ENCODE measurements at places on chromosomes 1 and 21.

DNA sequence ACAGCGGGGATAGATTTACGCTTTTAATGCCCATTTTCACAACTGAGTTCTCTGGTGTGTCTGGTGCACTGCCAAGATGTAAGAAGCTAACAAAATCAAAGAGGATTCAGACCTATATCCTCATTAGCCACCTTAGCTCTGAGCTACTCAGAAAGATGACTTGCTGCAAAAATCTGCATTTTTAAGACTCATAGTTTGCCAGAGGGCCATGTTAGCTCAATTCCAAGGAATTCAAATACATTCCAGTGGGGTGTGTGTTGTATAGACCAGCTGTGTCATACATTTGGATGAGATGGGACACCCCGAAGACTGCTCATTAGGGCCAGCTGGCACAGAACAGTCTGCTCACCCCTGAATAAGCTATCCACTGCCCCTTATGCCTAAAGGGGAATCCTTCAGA is 8.9 kb downstream of the DENND2D start:
- no peak for DNase-seq

GRCh38 chr1:214861615-214862014 is 220.9 kb upstream of the KCNK2 start:
- no peak for DNase-seq

- DNase-seq = no peak
These were observed 296.8 kb upstream of the DPYD start for GRCh38 chr1:98217601-98218000.

DNA sequence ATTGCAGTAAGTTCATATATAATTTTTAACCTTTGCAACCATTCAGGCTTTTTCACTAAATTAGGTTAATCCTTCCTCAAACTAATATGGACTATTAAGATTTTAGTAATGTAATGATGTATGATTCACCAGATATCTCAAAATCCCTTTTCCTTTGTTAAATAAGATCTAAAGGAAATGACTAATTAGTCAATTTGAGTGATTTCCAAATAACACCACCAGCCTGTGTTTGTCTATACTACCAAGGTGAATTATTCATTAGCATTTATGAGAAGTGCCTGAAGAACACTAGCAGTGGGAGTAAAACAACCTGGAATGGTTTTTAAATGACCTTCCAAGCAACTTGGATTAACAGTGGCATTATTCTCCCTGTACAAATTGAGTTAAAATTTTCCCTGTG is 670.6 kb upstream of the PKN2 start:
- DNase-seq = no peak

DNA sequence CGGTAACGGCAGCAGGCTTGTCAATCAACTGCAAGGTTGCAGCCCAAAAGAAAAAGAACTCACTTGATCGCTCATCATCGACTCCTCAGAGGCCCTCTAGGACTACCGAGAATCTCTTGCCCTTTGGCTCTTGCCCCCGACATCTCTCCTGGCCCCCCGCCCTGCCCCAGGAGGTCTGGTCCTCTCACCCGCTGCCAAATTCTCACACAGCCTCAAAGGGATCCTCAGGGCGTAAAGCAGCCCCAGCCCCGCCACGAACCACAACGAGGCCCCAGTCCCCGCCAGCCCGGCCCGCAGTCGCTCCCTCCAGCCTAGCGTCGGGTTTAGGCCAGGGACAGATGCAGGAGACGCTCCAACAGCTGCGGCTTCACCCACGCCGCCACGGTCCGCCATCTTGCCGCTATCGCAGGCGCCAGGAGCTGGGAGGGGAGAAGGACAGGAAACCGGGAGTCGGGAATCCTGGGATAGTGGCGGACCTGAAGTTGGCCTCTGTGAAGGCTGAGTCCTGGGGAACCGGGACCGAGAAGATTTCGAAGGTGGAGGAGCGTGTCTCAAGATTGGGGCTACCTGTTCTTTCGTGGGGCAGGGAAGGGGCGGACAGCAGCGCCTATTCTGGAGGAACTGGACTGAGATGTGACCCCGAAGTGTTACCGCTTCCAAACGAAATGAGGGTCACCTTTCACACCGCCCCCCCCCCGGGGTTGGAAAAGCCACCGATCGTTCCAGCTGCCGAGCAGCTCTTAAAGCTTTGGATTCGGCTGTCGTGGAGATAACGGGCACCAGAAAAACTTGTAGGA is at the start of gene ST7L:
Gene ST7L, minus strand, starts transcription at position 421 of the 797 bp plus-strand sequence. Its CDS starts 28 bp downstream, at position 393.
- DNase-seq = peak; percentile 78

DNA sequence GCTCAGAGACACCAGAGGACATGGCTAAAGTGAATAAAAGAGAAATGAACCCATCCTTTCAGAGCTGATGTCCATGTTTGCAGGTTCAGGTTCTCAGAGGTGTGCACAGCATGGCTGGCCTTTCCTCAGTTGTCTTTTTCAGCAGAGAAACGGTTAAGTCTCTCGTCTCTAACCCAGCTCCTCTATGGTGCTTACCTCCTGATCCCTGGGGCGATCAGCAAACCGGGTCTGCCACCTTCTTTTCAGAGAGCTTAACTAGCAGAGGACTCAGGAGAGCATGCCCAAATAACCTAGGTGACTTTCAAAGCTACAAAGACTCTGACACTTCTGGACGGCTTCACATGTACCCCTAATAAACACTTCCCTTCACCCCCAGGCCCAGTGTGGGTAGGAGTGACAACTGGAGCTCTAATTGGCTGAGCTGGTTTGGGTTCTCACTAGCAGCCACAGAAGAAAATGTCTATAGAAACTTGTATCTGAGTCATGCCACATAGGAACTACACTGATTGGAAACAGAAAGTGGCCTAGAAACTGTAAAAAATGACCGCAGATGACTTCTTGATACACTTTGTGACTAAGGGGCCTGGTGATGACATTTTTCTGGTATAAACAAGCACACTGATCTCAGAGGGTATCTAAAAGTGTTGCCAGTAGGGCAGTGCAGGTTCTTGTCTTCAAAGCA is at the start of gene AIM2:
Gene AIM2, minus strand, starts transcription at position 329 of the 682 bp plus-strand sequence. CDS start 3,267 bp downstream, outside the sequence.
- no peak for DNase-seq

- no peak for DNase-seq
These were observed 87.6 kb upstream of the DUSP10 start for GRCh38 chr1:221829327-221830015.

DNA sequence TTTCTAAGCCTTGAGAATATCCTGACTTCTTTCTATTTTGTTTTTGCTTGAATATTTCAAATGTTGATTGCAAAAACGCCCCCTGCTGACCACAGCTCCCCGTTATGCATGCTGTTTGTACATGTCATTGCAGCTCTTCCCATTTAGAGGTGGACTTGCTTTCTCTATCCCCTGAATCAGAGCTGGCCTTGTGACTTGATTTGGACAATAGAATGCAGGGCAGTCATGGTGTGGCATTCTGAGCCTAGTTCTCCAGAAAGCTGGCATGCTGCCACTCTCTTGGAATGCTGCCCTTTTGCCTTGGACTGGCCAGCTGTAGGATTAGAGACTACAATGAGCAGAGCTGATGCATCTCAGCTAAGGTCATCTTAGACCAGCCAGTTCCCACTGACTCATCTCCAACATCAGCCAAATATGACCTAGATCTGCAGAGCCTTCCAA is 1561.5 kb downstream of the MRPL39 start:
- peak; percentile 12 for DNase-seq

- DNase-seq = no peak
These were observed 32.1 kb downstream of the NAV1 start for GRCh38 chr1:201570886-201571624.

DNA sequence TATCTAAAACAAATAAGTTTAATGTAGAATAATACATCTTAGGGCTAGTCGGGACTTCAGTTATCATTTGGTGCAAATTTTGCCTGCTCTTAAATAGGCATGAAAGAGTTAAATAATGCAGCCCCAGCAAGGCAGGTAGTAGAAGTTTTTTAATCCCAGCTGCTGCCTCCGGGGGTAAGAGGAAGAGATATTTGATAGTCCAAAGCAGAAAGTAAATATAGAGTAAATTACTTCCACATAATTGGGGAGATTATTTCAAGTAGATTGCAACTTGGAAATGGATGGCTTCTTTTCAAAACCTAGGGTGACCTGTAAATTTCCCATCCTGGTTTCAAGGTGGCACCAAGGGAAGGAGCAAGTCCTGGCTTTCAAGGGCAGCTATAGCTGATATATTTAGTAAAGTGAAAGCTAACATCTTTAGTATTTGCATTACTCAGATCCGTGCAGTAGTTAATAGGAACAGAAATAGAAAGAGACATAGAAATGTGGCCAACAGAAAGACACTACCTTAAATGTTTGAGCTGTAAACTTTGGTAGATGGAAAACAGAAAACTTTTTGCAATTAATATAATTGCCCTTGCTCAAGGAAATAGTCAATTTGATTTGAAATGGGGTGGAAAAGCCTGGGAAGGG is 109.1 kb downstream of the LMO4 start:
- no peak for DNase-seq

GRCh38 chr1:25562101-25562927 is 18.9 kb downstream of the LDLRAP1 start:
- no peak for DNase-seq

- no peak for DNase-seq
These were observed 468.7 kb upstream of the B3GALT2 start for GRCh38 chr1:193654951-193655735.

GRCh38 chr1:16474166-16474800 is 33.8 kb downstream of the NECAP2 start:
- DNase-seq = no peak

DNA sequence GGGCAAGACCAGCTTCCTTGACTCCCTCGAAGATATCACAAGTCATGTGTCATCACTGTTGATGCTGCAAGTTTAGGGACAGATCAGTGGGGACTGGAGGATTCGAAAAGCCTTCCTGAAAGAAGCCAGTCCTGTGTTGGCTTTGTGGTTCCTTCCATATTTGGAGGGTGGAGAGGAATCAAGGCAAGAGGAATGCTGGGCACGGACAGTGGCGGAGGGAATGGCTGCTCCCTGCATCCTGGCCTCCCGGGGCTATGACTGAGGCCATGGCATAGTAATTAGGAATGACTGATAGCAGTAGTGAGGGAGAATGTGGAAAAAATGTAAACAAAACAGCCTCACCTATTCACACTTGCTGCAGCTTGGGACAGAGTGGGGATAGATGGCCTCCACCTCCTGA is 36.4 kb downstream of the VANGL1 start:
- DNase-seq = no peak

GRCh38 chr1:94247138-94248094 is 10.0 kb upstream of the ARHGAP29 start:
- DNase-seq = peak; percentile 95

DNA sequence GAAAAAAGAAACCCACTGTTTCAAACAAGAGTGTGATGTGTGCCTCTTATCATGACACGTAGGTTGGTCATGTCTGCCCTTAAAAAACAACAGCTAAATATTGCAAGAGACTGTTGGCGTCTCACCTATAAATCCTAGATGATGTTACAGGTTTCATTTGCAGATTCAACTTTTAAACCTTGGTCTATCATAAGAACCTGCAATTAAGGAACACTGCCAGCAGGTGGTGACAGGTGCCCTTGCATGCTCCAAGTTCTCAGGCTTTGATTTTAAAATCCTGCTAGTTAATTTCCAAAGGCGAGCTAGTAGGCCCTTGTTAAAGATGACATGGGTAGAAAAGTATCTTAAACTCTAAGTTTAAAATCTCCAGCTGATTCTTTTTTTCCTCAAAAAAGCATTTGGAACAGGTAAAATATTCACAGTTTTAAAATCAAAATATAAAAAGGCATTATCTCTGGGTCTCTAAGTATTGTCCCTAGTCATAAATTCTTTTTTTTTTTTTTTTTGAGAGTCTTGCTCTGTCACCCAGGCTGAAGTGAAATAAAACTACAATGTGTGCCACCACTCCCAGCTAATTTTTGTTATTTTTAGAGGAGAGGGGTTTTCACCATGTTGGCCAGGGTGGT is 39.1 kb downstream of the CLSTN1 start:
- peak; percentile 44 for DNase-seq

DNA sequence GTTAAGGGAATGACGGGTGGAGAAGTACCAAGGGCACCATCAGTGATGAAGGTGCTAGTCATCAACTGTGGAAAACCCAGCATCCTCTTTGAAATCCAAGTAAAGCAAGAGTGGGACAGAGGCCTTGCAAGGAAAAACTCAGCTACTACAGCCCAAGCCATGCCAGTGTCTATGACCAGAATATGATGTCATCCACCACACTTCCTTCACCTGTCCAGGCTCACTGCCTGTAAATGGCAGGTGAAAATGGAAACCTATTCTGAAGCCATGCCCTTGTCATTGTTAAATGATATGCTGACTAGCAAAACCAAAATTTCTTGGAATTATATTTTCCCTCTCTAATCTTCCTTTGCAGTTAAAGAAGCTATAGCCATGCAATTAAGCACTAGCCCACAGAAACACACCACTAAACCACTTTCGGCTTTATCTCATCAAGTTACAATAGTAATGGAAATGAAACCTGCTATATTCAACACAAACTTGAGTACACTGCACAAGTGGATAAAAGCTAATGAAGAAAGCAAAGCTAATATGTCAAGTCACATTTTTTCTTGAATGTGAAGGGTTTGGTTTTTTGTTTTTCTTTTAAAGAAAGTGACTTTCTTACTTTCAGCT is 96.3 kb upstream of the RALGPS2 start:
- DNase-seq = no peak

DNA sequence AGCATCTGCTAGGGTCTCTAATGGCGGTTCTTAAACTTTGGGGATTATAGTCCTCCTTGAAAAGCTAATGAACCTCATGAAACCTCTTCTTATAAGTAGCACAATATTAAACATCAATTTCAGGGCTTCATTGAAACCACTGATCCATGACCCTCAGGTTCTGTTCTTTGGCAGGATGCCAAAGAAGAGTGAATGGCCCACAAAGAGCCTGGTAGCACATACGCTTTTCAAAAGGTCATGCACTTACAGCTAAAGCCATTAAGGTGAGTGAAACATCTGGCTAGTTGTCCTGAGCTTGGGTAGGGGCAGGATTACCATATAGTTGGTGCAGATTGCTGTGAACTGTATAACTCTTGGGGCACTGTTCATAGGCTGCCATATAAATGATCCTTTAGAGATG is 42.3 kb downstream of the MDM4 start:
- no peak for DNase-seq

DNA sequence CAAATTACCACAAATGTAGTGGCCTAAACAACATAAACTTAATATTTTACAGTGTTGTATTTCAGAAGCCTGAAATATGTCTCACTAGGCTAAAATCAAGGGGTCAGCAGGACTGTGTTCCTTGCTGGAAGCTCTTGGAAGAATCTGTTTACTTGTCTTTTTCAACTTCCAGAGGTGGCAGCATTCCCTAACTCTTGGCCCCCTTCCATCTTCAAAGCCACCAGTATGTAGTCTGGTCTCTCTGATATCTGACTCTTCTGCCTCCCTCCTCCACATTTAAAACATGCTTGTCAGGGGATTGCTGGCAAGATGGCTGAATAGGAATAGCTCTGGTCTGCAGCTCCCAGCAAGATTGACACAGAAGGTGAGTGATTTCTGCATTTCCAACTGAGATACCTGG is 567.5 kb downstream of the PLA2G4A start:
- DNase-seq = no peak

- DNase-seq = peak; percentile 53
These were observed at the start of gene LIN28A for GRCh38 chr1:26410706-26411623. Gene LIN28A, plus strand, starts transcription at chr1:26410817. Its CDS starts 75 bp downstream, at chr1:26410892.

- DNase-seq = no peak
These were observed 275.5 kb downstream of the RGS7 start for GRCh38 chr1:241081473-241081872.

DNA sequence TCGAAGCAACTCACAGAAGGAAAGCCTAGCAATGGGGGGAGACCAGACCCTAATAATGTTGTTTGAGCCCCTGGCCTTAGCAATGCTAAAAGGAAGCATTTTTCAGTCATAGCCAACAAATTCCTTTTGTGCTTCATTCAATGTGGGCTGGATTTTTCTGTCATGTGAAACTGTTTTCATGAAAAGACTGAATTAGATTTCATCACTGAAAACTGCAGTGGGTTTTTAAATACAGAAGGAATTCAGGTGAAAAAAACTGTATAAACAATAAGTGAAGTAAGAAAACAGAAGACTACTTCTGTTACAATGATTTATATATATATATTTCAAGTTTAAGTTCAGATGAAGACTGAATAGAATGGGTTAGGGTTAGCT is 204.8 kb downstream of the SMYD3 start:
- no peak for DNase-seq
